ENCODE measurements at places on chromosomes 4 and X. TPM values are rescaled to one million over a fixed set of nuclear protein-coding genes. Genes with fewer than 3 reads are reported as not detected.

Gene UGT2B10
- not detected for total RNA-seq

Gene CDS1
- total RNA-seq, result 0.05 TPM

Gene VCX2
- not detected for total RNA-seq

Gene NEXMIF
- 0.49 TPM for total RNA-seq

Gene FRMD7
- not detected for total RNA-seq

Gene TMEM150C
- not detected for total RNA-seq

Gene SSX4
- not detected for total RNA-seq

Gene HSFX4
- total RNA-seq, result not detected

Gene TLL1
- 0.05 TPM for total RNA-seq
